Hindlimb muscle (tissue), 1 donor: ENCODE measurements at places on chromosomes 12 and 14.

- no peak for DNase-seq
Measured at GRCh38 chr14:35807131-35807961, 1.7 kb downstream of the RALGAPA1 start.

DNA sequence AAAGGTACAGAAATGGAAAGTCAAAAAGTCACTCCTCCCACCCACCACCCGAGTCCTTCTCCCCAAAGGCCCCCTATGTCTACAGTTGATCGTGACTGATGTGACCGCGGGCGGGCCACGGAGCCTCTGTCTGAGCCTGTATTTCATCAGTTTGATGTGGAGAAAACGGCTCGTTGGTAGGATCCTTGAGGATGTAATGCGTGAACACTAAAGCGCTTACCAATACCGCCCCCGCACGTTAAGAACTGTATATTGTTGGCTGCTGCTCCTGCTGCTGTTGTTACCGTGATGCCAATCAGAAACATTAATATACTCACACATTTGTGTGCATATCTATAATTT is 24.6 kb upstream of the UBC start:
- peak; percentile 74 for DNase-seq

DNA sequence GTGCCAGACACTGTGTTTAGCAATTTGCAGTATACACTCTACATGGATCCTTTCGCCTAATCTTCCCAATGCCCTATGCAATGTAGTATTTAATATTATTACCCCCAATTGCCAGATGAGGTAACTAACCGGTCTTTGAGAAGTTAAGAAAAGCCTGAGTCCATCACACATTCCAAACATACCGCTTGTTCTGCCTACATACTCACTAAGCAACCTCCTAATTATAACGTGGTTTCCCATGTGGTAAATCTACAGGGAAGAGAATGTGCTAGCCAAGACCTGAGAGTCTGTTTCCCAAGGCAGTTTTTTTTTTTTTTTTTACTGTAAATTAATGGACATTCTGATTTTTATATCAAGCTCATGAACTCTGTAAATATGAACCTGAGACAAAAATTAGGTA is 37.2 kb downstream of the ATP2B1 start:
- no peak for DNase-seq

GRCh38 chr14:92568621-92569479 is 55.3 kb downstream of the RIN3 start:
- no peak for DNase-seq

DNA sequence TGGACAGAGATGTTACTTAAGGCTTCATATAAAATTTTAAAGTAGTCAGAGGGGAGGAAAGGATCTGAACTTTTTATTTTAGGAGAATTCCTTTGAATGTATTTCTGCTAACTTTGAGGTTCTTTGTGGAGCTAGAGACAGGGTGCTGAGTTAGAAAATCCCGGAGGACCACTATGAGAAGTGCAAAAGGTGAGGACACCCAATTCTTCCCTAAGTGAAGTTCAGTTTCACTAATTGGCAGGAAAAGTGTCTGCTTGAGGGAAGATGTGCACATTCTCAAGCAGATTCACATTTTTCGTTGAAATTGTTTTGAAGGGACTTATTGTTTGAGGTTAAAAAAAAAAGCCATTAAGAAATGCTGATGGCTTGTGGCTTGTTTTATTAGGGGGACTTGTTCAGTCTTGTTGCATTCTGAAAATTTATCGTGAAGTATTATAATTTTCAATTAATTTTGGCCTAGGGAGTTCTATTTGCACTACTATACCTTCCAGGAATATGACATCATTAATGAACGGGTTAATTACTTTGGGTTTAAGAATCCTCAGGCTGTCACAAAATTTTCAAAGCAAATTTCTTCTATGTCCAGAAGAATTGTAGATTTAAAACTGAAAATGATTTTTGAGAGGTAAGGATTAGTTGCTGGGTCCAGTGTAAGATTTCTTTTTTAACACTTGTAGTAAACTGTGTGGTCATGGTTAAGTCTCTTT is 1.8 kb downstream of the PCNX1 start:
- no peak for DNase-seq

- no peak for DNase-seq
Measured at GRCh38 chr12:6923851-6924250, 3.9 kb upstream of the ATN1 start.
